ENCODE measurements at places on chromosomes 3 and 15. TPM values are rescaled to one million over a fixed set of nuclear protein-coding genes. Genes with fewer than 3 reads are reported as not detected.

CLDN16 gene
- 1.7 TPM for total RNA-seq

LRRC2 gene
- 1.1 TPM for total RNA-seq

CTXN2 gene
- total RNA-seq = not detected

FBXW12 gene
- total RNA-seq = not detected

DZIP1L gene
- total RNA-seq = 26.6 TPM

IGSF11 gene
- 0.14 TPM for total RNA-seq

MTHFS gene
- total RNA-seq = 60.8 TPM

CYP11A1 gene
- total RNA-seq = 0.91 TPM

FRMD5 gene
- not detected for total RNA-seq

FEZF2 gene
- not detected for total RNA-seq

ITIH3 gene
- total RNA-seq = 2.1 TPM

LOXL1 gene
- 6.3 TPM for total RNA-seq

LSM3 gene
- 2.1 TPM for total RNA-seq

GOLGA8M gene
- 9.3 TPM for total RNA-seq

ZNF80 gene
- 0.44 TPM for total RNA-seq

TGM4 gene
- total RNA-seq = not detected

SEMA5B gene
- 0.61 TPM for total RNA-seq

TMEM207 gene
- total RNA-seq = not detected

NR2E3 gene
- 0.43 TPM for total RNA-seq

CRYGS gene
- 2.9 TPM for total RNA-seq

UROC1 gene
- not detected for total RNA-seq

REC114 gene
- not detected for total RNA-seq

SRGAP3 gene
- total RNA-seq = 4.9 TPM

UNC13C gene
- total RNA-seq = 0.23 TPM

CD86 gene
- 10.6 TPM for total RNA-seq

DOCK3 gene
- total RNA-seq = 0.43 TPM

UBA7 gene
- total RNA-seq = 58.8 TPM

DUOX1 gene
- total RNA-seq = 360 TPM

GOLGA6B gene
- total RNA-seq = not detected

PRTG gene
- 20.2 TPM for total RNA-seq

CPN2 gene
- not detected for total RNA-seq

BUB1B gene
- total RNA-seq = not detected

ROPN1 gene
- total RNA-seq = not detected

CX3CR1 gene
- 0.59 TPM for total RNA-seq

EIF4E3 gene
- 7.3 TPM for total RNA-seq

TICRR gene
- 0.55 TPM for total RNA-seq

AGBL1 gene
- total RNA-seq = 3.6 TPM

MAPKBP1 gene
- total RNA-seq = 20.5 TPM

GOLGA6L4 gene
- 2.2 TPM for total RNA-seq

GABRA5 gene
- not detected for total RNA-seq

SCAMP5 gene
- 4.0 TPM for total RNA-seq

ZNF385D gene
- total RNA-seq = 0.76 TPM

DTWD1 gene
- 10.8 TPM for total RNA-seq
